ENCODE measurements at places on chromosomes 3 and 15.

GRCh38 chr3:47441796-47442551, 33.8 kb downstream of the SCAP start:
- DNase-seq, result no peak

DNA sequence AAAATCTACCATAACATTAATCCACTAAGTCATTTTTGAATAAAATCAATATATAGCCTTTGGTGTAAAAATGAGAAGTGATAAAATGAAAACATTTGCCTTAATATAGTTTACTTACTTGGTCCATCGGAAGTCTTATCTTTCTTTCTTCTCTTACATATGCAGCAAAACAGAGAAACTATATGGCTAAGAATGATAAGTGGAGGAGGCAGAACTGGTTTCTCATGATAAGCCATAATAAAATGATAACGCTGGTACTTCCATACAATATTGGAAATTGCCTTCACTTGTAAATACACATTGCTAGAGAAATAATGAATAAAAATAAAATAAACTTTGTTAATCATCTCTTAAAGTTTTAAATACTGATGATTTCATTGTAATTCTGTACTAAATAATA, 47.8 kb upstream of the USP50 start:
- no peak for DNase-seq

DNA sequence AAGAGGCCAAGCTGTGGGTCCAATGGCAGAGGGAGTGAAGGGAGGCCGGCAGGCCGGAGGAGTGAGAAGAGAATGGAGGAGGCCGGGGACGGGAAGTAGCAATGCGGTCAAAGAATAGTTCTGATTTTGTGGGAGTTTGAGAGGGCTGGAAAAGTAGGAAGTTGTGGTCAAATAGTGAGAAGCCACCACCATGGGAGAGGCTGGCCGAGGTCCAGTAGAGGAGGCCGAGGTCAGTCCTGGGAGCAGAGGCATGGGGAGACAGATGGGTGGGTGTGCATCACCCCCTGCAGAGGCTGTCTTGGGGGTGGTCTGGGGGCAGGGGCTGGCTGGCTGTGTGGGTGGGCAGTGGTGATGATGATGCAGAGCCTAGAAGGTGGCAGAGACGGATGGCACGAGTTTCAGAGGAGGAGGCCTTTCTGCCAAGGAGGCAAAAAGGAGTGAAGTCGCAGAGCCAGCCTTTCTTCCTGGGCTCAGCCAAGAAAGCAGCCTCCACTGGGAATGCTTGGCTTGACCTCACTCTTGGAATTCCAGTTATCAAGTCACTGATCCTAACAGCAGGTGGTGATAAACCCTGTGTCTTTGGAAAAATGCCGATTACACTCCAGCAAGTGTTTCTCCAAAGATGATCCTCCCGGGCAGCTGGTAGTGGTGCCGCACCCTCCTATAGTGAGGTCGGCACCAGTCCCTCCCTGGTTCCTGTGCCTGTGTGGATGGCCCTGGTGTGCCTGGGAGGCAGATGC, 57.3 kb downstream of the ARNT2 start:
- peak; percentile 54 for DNase-seq

- no peak for DNase-seq
These were observed 46.0 kb upstream of the ALDH1L1 start for GRCh38 chr3:126226374-126226773.
